ENCODE measurements at places on chromosomes 5 and 9. TPM values are rescaled to one million over a fixed set of nuclear protein-coding genes. Genes with fewer than 3 reads are reported as not detected.

BSPRY gene
- total RNA-seq, result not detected

ZFP62 gene
- total RNA-seq, result 12.5 TPM

IL7R gene
- 14.0 TPM for total RNA-seq

RC3H2 gene
- 17.8 TPM for total RNA-seq

MAMDC2 gene
- total RNA-seq, result 2.2 TPM

PPP3R2 gene
- not detected for total RNA-seq

CEMIP2 gene
- total RNA-seq, result 47.4 TPM

PRR16 gene
- total RNA-seq, result 23.9 TPM

DEPDC1B gene
- 16.4 TPM for total RNA-seq

EIF4EBP3 gene
- total RNA-seq, result 3.9 TPM

ZNF354C gene
- total RNA-seq, result 2.8 TPM

DMRT1 gene
- not detected for total RNA-seq

DOK3 gene
- 0.17 TPM for total RNA-seq

TRIM14 gene
- 8.9 TPM for total RNA-seq

BARHL1 gene
- total RNA-seq, result not detected

SNCAIP gene
- total RNA-seq, result 3.3 TPM

NAIP gene
- 2.0 TPM for total RNA-seq

KLHL3 gene
- total RNA-seq, result 1.0 TPM

WDR38 gene
- total RNA-seq, result not detected

GPR151 gene
- not detected for total RNA-seq

ZDHHC11 gene
- 0.34 TPM for total RNA-seq

ARID3C gene
- not detected for total RNA-seq

SLC6A7 gene
- total RNA-seq, result not detected

SLC46A2 gene
- total RNA-seq, result not detected

PCDHB13 gene
- under 0.01 TPM for total RNA-seq

CCNO gene
- not detected for total RNA-seq

HEMGN gene
- total RNA-seq, result not detected
